ENCODE measurements at places on chromosomes 6 and 20.

DNA sequence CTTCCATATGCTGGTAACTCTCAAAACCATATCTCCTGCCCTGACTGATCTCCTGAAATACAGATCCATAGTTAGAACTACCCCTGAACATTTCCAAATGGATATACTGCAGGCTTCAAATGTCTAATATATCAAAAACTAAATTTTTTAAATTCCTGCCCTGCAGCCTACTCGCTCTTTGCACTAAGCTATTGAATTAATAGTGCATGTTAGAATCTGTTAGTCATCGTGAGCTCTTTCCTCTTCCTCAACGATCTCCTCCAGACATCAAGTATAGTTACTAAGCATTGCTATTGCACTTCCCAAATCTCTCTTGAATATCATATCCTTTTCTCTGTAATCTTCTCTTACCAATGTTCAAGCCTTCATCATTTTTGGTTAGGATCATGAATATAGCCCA lies 26.0 kb upstream of the RSPO3 start:
- no peak for DNase-seq

DNA sequence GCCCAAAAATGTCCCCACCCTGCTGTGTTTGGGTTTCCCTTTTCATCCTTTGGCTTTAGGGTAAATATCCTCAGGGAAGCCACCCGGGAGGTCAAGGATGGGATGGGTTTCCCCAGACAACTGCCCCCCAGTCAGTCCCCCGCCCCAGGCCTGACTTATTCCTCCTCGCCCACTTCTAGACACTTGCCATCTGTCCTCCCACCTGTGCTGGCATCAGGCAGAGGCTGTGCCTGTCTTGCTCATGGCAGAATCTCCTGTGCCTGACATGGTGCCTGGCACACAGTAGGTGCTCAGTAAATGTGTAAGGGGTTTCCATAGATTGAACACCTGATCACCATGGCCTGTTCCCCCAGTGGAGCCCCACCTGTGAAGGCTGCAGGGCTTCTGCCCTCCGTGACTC lies 141.8 kb downstream of the PHACTR3 start:
- peak; percentile 74 for DNase-seq

DNA sequence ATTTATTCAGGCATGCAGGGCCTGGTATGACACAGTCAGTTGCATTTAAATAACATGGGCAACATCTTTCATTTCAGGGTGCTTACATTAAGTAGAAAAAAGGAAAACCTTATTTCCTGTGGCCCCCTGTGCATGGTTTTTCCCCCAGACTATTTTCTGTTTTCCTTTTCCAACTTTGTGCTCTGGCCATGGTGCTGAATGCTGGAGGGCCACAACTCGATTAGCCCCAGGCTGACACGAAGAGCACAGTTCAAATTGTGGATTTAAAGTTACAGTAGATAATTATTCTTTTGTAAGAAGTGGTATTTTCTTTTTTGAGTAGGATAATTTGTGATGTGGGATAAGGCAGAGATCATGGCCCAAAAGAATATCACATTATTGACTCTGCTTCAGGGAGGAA lies 332.0 kb downstream of the HAO1 start:
- DNase-seq = no peak

- DNase-seq = peak; percentile 72
Observed at GRCh38 chr6:150334790-150335783, 33.7 kb upstream of the IYD start.

GRCh38 chr6:88611721-88612120 lies 351.7 kb downstream of the RNGTT start:
- no peak for DNase-seq

DNA sequence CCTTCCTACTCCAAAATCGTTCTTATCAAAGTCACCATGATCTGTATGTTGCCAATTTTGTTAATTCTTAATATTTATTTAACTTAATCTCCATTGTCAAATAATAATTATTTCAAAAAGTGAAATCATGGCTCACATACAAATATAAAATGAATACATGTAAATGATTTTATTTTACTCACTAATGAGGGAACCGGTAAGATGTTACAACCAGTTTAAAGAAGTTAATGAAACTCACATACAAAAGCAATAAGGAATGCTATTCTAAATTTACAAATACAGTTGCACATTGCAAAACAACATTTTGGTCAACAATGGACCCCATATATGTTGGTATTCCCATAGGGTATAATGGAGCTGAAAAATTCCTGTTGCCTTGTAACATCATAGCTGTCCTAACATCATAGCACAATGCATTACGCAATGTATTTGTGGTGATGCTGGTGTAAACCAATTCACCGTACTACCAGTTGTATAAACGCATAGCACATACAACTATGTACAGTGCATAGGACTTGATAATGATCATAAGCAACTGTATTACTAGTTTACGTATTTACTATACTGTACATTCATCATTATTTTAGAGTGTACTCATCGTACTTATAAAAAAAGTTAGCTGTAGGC lies 6.5 kb upstream of the SLC22A16 start:
- no peak for DNase-seq

DNA sequence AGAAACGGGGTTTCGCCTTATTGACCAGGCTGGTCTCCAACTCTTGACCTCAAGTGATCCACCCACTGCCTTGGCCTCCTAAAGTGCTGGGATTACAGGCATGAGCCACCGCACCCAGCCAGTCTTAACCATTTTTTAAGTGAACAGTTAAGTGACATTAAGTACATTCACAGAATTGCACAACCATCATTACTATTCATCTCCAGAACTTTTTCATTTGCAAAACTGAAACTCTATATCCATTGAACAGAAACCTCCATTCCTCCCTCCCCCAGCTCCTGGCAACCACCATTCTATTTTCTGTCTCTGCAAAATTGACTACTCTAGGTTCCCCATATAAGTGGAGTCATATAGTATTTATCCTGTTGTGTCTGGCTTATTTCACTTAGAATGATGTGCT lies 59.7 kb downstream of the PLCB4 start:
- no peak for DNase-seq

- no peak for DNase-seq
Observed at GRCh38 chr6:45896783-45897441, 118.7 kb downstream of the CLIC5 start.

- no peak for DNase-seq
Observed at GRCh38 chr20:57594092-57594951, 25.9 kb downstream of the ZBP1 start.

DNA sequence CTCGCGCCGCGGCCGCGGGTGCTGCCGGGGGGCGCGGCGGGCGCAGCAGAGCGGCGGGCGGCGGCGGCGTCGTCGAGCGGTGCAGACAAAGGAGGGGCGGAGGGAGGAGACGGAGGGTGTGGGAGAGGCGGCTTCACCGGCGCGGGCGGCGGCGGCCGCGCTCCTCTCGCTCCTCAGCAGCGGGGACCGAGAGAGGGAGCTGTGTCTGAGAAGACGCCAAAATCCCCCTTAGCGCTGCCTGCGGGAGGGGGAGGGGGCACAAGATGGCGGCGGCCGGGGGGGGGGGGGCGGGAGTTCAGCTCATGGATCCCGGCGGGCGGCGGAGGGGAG lies 296 bp downstream of the ADNP start:
- no peak for DNase-seq

- no peak for DNase-seq
Observed at GRCh38 chr6:133532908-133533307, 291.8 kb downstream of the EYA4 start.

- DNase-seq = peak; percentile 96
Observed at GRCh38 chr20:12113468-12114371, 196.0 kb downstream of the BTBD3 start.

GRCh38 chr20:16662467-16662866 lies 67.4 kb upstream of the SNRPB2 start:
- DNase-seq = no peak

GRCh38 chr6:127266892-127267645 lies 405 bp downstream of the RNF146 start:
- peak; percentile 64 for DNase-seq

DNA sequence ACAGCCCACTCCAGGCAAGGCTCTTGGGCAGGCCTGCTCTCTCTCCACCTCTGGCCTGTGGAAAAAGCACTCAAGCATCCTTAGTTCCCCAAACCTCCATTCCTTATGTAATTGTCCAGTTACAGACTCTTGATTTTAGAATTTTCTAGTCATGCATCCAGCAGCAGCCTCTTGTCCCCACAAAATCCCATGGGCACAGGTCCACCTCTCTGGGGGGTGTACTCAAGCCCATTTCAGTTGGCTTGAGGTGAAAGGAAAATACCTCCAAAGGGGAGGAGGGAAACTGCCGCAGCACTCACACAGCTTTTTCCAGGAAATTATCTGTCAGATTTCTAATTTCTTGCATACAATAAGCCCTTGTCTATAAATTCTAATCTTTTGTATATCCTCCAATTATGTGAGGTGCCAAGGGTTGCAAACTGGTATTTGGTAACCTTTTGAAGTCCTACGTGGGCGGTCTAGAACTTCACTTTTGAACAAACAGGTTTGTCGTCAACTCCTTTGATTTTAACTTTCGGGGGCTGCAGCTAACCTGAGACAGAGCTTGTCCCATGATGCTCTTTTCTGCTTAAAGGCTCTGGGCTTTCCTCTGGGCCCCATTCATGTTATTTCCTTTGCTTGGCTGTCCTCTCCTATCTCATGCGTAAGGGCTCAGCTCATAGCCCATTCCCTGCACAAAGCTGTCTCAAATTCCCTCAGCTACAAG lies 104.7 kb upstream of the CEP85L start:
- DNase-seq = no peak

DNA sequence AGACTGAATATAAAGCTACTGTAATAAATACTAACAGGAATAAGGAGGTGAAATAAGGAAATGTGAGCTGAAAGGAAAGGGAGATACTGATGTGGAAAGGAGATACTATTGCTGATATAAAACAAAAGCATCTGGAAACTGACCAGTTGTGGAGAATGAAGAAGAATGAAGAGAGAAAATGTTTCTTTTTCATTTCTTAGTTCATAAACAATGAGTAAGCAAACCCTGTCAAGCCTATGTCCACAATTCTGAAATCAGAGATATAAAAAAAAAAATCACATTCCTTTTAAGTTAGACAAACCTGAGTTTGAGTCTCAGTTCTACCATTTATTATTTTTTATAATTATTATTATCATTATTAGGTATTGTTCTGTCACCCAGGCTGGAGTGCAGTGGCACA lies 121.6 kb upstream of the GJE1 start:
- DNase-seq = no peak

DNA sequence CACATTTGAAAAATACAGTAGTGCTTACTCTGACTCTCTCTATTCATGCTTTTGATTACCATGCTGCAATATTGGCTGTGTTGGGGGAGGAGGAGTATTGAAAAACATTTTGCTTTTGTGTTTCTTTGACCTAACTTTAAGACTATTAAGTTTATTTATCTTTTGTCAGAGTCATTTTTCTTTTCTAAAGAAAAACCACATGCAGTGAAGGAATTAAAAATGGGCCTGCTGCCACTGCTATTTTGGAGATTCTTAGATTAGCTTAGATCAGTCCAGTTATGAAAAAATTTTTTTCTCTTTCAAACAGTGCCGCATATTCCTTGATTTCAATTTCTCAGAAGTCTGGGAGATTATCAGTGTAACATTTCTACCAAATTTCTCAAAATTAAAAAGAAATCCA lies 36.1 kb downstream of the BCKDHB start:
- DNase-seq = no peak

DNA sequence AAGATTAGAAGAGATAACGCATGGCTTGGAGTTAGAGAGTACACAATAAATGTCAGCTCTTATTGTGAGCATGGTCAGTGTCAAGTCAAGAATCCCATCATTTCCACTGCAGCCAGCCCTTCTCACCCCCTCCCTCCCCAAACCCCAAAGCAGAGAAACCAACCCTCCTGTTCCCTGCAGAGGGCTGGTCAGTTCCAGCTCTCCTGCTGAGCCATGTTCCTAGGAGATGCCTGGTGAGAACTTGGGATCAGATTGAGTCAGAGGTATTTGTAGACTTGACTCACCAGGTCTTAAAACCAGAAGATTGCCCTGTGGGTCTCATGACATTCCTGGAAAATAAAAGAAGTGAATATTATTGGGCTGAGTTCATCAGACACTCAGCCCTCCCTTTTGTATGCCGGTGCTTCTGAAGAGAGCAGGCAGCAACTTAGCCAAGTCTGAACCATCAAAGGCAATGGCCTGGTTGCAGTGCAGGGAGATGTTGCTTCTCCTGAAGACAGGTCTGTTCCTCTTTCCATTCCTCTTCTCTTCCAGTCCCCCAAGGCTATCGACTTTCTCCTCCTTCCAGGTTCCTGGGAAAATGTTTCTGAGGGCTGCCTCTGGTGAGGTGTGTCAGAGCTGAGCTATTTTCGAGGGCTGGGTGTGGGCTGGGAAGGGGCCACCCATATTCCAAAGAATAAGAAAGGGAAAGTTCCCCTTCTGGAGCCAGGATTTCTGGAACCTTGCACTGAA lies 278.2 kb upstream of the SUPT3H start:
- DNase-seq = no peak

- DNase-seq = no peak
Observed at GRCh38 chr6:106910999-106911949, 63.3 kb downstream of the CD24 start.

- DNase-seq = peak; percentile 68
Observed at GRCh38 chr6:122719176-122719575, 60.3 kb upstream of the FABP7 start.

DNA sequence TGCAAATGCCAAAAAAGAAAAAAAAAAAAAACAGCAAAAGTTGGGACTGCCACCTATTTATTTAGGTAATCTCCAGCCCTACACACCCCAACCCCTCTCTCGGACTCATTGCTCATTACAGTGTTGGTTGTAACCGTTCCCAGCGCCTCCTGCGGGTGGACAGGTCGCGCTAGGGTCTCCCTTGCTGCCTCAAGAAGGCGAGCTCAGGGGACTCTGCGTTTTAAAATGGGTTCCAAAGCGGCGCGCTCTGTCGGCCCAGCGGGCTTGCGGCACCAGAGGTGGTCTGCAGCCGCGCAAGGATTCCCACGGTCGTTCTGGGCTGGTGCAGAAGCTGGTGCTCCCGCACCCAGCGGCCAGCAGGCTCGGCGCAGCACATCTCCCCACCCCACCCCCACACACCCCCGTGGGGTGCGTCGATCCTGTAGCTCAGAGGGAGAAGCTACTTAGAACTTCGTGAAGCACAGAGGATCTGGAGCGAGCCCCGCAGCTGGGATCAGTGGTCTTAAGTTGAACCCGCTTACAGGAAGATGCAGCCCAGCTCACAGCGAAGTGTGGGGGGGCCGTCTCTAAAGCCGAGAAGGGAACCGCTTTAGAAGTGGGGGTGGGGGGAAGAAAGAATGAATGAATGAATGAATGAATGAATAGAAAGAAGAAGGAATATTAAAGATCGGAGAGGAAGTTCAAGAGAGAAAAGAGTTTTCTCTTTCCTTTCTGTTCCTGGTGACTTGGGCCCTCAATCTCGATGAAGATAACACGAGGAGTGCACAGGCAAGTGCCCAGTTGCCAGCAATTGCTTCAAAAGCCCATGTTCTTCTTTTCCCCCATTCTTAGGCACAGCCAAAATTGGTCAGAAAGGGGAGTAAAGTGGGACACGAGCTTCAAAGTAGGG lies 780 bp downstream of the TFAP2A start:
- no peak for DNase-seq

- no peak for DNase-seq
Observed at GRCh38 chr6:7640607-7641577, 50.9 kb downstream of the SNRNP48 start.

DNA sequence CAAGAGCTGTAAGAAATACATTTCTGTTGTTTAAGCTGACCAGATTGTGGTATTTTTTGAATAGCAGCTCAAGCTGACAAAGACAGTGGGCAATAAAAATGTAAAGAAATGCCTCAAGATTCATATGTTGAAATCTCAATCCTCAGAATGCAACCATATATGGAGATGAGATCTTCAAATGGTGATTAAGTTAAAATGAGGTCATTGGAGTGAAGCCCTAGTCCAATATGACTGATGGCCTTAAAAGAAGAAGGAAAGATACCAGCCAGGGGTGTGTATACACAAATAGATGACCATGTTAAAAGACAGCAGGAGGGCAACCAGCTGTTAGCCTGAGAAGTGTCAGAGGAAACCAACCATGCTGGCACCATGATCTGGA lies 7.1 kb upstream of the DDO start:
- no peak for DNase-seq
